ENCODE measurements at places on chromosomes 7 and 10.

- DNase-seq = no peak
These were observed 12.8 kb downstream of the STEAP4 start for GRCh38 chr7:88293866-88294265.

GRCh38 chr10:30403494-30403893 lies 30.5 kb upstream of the MAP3K8 start:
- DNase-seq = no peak

DNA sequence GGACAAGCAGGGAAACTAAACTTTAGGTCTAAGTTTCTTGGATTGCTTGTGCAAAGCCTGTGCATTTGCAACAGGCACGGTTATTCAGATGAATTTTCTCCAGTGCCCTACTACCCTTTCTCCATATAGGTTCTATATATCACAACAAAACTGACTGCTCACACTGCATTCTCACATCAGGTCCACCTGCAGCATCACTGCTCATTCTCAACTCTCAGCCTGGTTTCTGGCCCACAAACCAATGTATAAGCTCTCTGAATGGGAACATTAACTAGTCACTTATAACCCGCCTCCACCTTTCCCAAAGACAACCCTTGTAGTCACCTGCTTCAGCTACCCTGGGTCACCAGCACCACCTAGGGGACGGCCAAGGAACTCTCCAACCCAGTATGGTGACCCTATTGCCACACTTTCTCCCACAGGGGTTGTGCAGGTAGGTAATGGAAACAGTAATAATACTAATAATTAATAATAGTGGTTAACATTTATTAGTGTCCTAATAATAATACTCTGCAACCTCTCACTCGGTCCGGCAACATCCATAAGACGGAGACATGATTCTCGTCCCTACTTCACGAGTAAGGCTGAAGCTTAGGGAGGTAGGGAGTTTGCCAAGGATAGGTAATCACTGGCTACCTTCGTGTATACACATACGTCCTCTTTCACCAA lies 97.3 kb downstream of the CLEC2L start:
- DNase-seq = no peak

- DNase-seq = no peak
These were observed 205.7 kb downstream of the KIAA1217 start for GRCh38 chr10:24414597-24414996.

- no peak for DNase-seq
These were observed 23.6 kb upstream of the ADCYAP1R1 start for GRCh38 chr7:31028417-31028992.

- no peak for DNase-seq
These were observed 90.2 kb upstream of the RPA3 start for GRCh38 chr7:7808626-7809025.

GRCh38 chr10:96743988-96744585 lies 23.8 kb upstream of the PIK3AP1 start:
- no peak for DNase-seq

DNA sequence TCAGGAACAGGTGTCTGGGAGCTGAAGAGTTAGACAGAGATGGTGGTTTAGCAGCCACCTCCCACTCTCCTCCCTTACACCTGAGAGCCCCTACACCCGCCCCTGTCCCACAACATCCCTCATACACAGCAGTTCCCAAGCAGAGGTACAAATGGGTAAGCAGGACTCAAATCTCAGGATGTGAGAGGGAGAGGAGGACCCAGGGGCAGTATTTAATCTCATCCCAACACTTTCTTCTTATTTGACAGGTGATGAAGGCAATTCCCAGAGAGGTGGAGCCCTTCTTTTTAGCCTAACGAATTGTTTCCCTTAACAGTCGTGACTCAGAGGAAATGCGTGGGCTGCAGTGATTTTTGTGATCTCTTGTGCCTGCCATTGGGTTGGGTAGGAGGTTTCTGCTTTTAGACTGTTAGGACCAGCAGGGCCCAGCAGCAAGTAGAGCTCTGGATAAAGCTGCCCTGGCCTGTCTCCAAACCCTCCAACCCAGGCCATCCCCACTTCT lies 191.3 kb downstream of the HECW1 start:
- no peak for DNase-seq

GRCh38 chr7:22653951-22654350 lies 73.0 kb upstream of the IL6 start:
- no peak for DNase-seq

DNA sequence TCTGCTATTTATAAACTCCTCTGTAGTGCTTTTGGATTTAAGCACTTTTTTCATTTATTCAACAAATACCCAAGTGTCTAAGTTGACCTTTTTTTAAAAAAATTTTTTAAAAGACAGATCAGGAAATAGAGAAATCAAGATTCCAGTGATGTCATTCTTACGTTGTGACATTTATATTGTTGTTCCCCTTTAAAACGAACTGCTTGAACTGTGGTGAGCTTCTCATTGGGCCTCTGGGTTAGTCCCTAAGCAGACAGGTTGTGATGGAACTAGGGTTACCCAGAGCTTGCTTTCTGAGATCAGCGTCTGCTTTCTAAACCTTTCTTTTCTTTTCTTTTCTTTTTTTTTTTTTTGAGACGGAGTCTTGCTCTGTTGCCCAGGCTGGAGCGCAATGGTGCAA lies 22.4 kb downstream of the GATA3 start:
- no peak for DNase-seq

Measured in BJ (cell line).